ENCODE measurements at places on chromosomes 16 and 17.
A peak's percentile ranks its signal among the peaks of the same experiment; 100 is the strongest.

DNA sequence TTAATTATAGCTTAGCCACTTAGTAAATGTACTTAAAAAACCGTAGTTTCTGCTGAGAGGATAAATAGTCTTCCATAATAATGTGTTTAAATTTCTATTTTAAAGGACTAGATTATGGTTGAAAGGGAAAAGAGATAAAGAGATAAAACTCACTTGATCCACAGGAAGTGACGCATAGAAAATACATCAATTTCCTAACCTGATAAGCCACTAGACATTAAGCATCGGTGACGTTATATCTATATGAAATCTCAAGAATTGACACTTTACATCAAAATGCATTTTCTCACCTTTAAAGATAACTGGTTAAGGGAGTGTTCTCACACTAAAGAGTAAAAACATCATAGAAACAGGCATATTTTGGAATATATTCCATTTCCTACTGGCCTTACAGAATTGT, 5.8 kb downstream of the FBXO47 start:
- H3K36me3 ChIP-seq, result no peaks in the 10 kb centered on the region
- H3K27me3 ChIP-seq, result no peaks in the 10 kb centered on the region
- no peak for DNase-seq
- H3K4me1 ChIP-seq, result no peaks in the 10 kb centered on the region

DNA sequence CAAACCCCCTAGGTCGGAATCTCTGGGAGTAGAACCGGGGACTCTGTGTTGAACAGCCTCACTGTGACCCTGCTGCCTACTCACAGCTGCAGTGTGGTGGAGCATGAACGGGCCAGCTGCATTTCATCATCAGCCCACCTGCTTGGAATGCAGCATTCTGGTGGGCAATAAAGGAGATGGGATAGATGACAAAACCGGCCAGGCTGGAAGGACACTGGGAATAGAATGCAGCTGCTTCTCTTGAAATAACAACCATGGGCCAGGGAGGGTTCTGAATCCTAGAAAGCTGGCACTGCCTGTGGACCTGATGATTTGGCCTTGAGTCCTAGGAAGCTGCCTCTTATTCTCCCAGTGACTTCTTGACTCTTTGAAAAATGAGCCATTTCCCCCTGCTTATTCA, 23.5 kb downstream of the CFAP97D1 start:
- no peak for DNase-seq
- no peak overlapping the region for H3K4me3 ChIP-seq
- no peaks in the 10 kb centered on the region for H3K27me3 ChIP-seq

- DNase-seq, result no peak
- peaks cover 44% of the 10 kb centered on the region for H3K4me1 ChIP-seq
- no peak overlapping the region for H3K4me3 ChIP-seq
- H3K27ac ChIP-seq, result no peak overlapping the region
- no peaks in the 10 kb centered on the region for H3K27me3 ChIP-seq
These were observed 126.6 kb downstream of the ANKRD11 start for GRCh38 chr16:89363621-89364393.

DNA sequence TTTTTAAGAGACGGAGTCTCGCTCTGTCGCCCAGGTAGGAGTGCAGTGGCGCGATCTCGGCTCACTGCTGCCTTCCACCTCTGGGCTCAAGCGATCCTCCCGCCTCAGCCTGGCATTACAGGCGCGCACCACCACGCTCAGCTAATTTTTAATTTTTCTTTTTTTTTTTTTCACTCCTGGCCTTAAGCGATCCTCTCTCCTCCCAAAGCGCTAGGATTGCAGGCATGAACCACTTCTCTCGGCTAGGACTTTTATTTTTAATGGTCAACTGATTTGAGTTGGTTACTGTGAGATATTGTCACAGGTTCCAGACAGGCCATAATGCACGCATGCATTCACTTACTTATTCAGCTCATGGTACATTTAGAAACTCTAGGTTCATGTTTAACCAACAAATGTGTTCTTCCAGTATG, 888 bp downstream of the PIGW start:
- H3K4me1 ChIP-seq, result peaks cover 32% of the 10 kb centered on the region
- peak overlapping the region; percentile 57 for H3K4me3 ChIP-seq
- no peaks in the 10 kb centered on the region for H3K27me3 ChIP-seq
- DNase-seq, result no peak
- peak overlapping the region; percentile 100 for H3K27ac ChIP-seq
- peaks cover 62% of the 10 kb centered on the region for H3K36me3 ChIP-seq

DNA sequence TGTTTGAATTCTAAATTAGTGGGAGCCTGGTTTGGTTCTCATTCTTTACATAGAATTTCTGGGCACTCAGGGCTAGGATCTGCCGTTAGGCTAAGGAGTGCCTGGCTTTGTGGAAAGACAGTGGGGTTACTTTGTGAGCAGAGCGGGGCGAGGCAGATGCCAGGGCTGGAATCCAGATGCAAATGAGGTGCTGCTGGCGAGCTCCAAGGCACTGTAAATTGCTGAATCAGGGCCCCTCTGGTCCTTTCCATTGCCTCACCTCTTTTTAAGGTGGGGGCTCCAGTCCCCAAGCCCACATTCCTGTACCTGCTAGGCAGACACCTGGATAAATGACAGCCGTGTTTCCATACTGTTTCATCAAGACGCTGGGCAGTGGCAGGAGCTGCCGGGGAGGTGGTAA, 33.8 kb downstream of the PIPOX start:
- H3K36me3 ChIP-seq, result peaks cover 30% of the 10 kb centered on the region
- H3K4me1 ChIP-seq, result no peaks in the 10 kb centered on the region
- no peak overlapping the region for H3K27ac ChIP-seq
- DNase-seq, result no peak

DNA sequence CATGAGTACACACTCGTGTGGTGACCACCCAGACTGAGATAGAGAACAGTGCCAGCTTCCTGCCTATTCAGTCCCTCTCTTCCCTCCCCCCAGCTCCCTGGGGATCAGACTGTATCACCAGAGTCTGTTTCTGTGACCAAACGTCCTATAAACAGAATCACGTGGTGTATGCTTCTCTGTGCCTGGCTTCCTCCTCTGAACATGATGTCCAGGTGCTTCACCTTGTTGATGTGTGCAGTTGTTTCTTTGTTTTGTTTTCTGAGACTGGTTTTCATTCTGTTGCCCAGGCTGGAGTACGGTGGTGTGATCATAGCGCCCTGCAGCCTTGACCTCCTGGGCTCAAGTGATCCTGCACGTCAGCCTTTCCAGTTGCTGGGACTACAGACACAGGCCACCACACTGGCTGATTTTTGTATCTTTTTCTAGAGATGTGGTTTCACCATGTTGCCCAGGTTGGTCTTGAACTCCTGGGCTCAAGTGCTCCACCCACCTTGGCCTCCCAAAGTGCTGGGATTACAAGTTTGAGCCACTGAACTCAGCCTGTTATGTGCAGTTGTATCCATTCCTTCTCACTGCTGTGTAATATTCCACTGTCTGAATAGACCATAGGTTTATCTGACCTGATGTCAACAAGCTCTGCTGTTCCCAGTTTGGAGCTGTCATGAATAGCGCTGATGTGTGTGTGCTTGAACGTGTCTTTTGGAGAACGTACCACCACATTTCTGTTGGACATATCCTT, 28.9 kb upstream of the PRM1 start:
- H3K27me3 ChIP-seq, result no peaks in the 10 kb centered on the region
- H3K36me3 ChIP-seq, result no peaks in the 10 kb centered on the region

GRCh38 chr17:82394278-82394677, 22.7 kb downstream of the UTS2R start:
- H3K27me3 ChIP-seq, result no peaks in the 10 kb centered on the region
- DNase-seq, result no peak
- no peak overlapping the region for H3K27ac ChIP-seq

Data from K562 (cell line).